ENCODE measurements at places on chromosomes 16 and 17.

GRCh38 chr17:46009681-46010596, 10.9 kb downstream of the STH start:
- DNase-seq: no peak

DNA sequence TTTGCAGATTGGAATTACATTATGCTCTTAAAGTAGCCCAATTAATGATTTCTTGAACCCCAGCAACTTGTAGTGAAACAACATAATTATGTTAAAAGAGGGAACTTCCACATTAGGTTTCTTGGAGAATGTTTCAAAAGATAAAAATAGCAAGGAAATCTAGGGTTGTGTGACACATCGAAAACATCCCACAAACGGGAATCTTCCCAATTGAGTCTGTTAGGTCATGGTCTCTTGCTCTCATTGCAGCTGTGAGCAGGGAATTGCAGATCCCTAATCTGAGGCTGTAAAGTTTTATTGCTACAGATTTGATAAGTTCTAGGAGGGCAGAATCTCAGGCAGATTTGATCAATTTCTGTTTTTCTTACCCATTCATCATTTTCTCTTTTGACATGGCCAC, 6.7 kb upstream of the LPO start:
- DNase-seq: no peak

DNA sequence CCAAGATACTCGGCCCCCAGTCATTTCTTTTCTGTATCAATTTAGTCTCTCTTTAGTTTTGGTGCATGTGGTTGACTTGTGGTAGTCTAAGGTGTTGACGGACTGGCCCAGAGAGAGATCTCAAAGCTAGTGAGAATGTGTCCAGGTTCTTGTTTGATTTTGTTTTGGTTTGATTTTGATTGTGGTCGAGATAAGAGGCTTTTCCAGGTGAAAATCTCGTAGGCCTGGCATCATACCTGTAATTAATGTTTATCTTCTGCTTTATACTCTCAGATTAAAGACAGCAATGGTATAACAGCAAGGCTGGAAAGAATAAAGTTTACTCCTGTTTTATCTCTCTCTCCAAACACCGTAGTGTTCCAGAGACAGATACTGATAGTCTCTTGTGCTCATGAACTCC, 172.4 kb upstream of the CACNG5 start:
- no peak for DNase-seq

DNA sequence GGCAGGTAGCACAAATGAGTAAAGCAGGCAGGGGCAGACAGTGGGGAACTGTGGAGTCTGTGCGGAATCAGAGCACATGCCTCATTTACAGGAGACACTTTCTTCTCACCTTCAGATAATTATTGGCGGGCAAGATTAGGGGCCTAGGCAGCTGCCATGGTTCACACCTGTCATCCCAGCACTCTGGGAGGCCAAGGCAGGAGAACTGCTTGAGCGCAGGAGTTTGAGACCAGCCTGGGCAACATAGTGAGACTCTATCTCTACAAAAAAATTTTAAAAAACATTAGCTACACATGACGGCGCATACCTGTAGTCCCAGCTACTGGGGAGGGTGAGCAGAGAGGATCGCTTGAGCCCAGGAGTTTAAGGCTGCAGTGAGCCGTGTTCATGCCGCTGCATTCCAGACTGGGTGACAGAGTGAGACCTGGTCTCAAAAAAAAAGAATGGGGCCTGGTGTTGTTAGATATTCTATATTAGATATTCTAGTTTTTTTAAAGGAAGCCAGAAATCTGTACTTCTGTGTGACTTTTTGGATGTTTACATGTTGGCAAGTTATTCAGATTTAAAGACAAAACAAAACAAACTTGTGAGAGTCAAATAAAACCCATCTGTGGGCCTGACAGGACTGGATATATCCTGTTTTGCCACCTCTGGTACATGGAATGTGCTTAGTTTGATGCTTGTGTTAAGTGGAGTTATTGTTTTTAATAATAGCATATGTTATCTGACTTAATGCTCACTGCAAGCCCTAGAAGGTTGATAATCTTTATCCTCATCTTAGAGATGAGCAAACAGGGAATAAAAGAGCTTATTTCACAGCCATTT, 4.9 kb upstream of the LPCAT2 start:
- no peak for DNase-seq

DNA sequence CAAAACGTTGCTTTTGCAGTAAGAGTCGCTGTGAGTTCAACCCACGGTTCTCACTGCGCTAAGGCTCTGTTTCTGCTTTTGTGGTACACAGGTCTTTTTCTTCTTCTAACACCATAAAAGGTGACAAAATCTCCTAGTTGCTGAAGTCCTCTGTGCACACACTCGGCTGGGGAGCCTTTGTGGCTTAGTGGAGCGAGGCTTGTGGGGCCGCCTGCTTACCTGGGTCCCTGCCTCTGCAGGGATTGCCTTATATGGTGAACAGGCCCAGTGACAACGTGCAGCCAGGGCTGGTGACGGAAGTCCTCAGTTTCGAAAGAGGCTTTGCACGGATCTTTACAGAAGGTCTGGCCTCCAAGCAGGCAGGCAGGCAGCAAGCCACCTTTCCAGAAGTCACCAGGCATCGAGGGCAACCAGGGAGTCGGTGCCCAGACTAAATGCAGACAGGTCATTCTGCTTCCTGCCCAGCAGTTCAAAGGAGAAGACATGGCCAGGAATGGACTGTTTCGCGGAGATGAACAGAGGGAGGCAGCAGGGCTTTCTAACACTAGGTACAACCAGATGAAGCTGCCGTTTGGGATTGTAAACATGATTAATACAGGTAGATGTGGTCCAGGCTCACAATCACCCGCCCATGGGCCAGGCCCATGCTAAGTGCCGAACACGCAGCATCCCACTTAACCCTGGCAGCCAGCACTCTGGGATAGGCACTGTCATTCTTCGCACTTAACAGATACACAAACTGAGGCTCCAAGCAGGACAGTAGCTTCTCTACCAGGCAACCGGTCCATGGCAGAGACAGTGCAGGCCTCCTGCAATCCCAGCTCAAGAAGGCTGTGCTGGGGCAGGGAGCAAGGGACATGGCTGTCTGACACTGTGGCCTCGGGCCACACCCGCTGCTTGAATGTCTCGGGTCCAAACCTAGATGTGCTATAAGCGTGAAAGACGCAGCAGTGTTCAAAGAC, 10.7 kb upstream of the MEAK7 start:
- DNase-seq: peak; percentile 69

GRCh38 chr17:64128787-64129514, 993 bp downstream of the ERN1 start:
- DNase-seq: no peak

DNA sequence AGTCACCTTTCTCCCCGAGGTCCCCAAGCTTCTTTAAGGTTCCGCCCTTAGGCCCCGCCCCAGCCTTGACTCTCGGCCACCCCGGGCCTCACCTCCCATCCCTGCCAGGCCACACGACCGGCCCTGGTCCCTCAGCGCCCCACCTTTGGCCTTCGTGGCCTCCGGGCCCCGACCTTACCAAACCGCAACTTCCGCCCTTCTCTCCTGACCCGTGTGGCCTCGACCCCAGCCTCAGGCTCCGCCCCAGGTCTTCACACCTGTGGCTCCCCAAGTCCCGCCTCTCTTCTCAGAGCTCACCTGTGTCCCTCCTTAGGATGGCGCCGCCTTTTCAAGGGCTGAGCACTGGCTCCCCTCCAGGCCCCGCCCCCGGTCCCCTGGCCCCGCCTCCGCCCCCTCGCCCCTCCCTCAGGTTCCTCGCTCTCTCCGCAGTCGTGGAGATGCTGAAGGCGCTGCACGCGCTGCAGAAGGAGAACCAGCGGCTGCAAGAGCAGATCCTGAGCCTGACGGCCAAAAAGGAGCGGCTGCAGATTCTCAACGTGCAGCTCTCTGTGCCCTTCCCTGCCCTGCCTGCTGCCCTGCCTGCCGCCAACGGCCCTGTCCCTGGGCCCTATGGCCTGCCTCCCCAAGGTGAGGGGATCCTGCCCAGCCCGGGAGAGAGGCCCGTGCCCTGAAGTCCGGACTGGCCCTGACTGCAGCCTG, 10.0 kb upstream of the CISD3 start:
- no peak for DNase-seq

DNA sequence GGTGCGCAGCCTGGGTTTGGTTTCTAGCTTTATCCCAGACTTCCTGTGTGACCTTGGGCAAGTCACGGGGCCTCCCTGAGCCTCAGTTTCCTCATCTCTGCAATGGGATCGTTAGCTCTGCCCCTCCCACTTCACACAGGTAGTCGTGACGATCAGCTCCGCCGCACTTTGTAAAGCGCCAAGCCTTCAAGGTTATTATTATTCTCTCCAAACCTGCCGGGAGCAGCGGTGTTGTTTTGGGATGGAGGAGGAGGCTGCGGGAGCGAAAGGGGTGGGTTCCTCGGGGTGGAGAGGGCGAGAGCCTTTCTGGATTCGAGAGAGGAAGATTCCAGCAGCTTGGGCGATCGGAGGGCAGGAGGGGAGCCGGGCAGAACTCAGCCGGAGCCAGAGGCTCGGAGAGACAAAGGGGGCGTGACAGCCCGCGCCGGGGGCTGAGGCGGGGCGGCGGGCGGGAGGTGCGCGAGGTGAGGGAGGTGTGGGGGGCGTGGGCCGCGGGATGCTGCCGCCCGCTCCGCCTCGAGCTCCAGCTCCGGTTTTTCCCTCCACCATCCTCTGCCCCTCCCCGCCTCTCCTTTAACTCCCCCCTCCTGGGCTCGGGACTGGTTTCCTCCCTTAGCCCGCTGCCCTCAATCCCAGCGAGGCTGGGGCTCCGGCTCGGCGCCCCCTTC, at the start of gene EFNB3:
Gene EFNB3 (plus strand): TSS at position 602 of the 668 bp plus-strand sequence. CDS start 397 bp downstream, outside the sequence.
- DNase-seq: no peak

DNA sequence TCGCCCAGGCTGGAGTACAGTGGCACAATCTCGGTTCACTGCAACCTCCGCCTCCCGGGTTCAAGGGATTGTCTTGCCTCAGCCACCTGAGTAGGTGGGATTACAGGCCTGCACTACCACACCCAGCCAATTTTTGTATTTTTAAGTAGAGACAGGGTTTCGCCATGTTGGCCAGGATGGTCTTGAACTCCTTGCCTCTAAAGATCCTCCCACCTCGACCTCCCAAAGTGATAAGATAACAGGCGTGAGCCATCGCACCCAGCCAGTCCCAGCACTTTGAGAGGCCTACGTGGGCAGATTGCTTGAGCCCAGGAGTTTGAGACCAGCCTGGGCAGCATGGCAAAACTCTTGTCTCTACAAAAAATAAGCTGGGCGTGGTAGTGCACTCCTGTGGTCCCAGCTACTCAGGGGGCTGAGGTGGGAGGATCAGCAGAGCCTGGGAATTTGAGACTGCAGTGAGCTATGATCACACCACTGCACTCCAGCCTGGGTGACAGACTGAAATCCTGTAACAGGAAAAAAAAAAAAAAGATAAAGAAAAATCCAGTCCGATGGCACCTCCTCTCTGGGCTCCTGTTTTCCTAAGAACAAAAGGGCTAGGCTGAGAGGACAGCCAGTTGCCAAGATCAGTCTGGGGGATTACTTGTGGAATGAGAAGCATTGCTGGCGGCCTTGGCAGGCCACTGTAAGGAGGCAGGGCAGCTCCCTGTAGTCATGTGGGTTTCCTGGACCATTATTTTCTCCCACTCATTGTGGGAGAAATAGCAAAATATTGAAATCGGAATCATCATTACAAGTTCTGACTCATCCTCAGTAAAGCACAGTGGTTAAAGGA, 3.0 kb upstream of the PIPOX start:
- DNase-seq: no peak

DNA sequence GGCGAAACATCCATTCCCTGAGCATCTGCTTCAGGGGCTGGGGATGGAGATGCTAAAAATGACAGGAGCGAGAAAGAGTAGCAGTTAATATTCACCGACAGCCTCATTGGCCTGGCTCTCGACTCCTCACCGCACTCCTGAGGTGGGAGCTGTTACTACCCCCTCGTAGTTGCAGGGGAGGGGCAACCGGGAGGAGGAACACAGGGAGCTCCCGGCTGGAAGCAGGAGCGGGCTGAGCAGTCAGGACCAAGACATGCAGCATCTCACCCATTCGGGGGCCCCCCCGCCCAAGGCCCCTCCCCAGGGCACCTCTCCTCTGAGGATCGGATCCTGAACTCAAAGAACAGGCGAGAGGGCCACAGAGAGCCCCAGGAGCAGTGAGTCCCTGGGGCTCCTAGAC, 4.5 kb upstream of the ACSF3 start:
- no peak for DNase-seq

- no peak for DNase-seq
Observed at GRCh38 chr17:4446326-4447071, 12.8 kb downstream of the SPNS3 start.

GRCh38 chr16:88792668-88793250, 7.7 kb upstream of the PIEZO1 start:
- no peak for DNase-seq

GRCh38 chr16:88500255-88500661, 47.2 kb downstream of the ZFPM1 start:
- no peak for DNase-seq

DNA sequence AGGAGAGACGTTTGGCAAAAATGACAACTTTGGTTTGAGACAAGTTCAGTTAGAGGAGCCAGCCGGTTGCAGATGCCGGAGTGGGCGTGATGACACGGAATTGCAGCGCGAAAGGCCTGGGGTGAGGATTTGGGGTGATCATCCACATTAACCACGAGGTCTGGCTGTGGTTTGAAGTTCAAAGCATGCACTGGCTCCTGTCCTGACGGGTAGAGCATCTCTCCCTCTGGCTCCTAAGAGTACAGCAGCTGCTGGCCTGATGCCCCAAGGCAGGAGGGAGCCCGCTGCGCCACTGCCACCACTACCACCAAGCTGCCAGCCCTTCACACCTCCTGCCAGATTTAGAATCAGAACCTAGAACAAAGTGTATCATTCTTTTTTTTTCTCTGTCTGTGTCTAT, 3.7 kb downstream of the RHBDL3 start:
- no peak for DNase-seq

DNA sequence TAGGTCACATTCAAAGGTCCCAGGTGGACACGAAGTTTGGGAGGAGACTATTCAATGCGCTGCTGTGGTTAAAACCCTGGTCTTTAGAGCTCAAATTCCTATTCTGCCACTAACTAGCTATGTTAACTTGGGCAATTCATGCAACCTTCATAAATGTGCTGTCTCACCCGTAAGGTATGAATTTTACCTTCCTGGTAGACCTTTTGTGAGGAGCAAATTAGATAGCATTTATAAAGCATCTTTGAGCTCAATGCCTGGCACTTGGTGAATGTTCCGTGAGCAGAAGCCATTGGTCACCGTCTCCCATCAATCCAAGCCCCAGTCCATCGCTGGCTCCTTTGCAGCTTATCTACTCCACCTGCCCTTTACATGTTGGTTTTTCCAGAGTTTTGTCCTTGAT, 16.6 kb downstream of the CHD9NB start:
- DNase-seq: no peak
